Metanephros (tissue), 2 donors: ENCODE measurements at places on chromosomes 12 and 14. TPM values are rescaled to one million over a fixed set of nuclear protein-coding genes. Genes with fewer than 3 reads are reported as not detected.

C14orf132 gene
- 54.0 TPM for total RNA-seq

ENDOU gene
- total RNA-seq: not detected

CIROP gene
- total RNA-seq: not detected

DNAI7 gene
- total RNA-seq: 3.9 TPM

PLEKHG7 gene
- total RNA-seq: 0.58 TPM

PLCZ1 gene
- total RNA-seq: 1.2 TPM

GNB3 gene
- 3.7 TPM for total RNA-seq

VTI1B gene
- total RNA-seq: 48.5 TPM

DDX47 gene
- 57.6 TPM for total RNA-seq

PAWR gene
- total RNA-seq: 232 TPM

OAS1 gene
- total RNA-seq: 13.3 TPM

IL26 gene
- total RNA-seq: not detected

SLC25A47 gene
- total RNA-seq: not detected

SLC10A1 gene
- total RNA-seq: not detected

C3AR1 gene
- 5.8 TPM for total RNA-seq

ABCC9 gene
- 49.5 TPM for total RNA-seq

SPSB2 gene
- 11.3 TPM for total RNA-seq

SIX6 gene
- total RNA-seq: not detected

MYF6 gene
- 23.4 TPM for total RNA-seq

USP15 gene
- total RNA-seq: 70.9 TPM

PRB2 gene
- total RNA-seq: not detected

C12orf60 gene
- total RNA-seq: 2.7 TPM

EPS8 gene
- 75.7 TPM for total RNA-seq

ANKRD33 gene
- 0.64 TPM for total RNA-seq

KCNK10 gene
- 0.12 TPM for total RNA-seq

NEUROD4 gene
- not detected for total RNA-seq

IFNG-AS1 gene
- total RNA-seq: 0.70 TPM

CMKLR1 gene
- total RNA-seq: 7.5 TPM

TAS2R9 gene
- total RNA-seq: not detected

KRT7 gene
- total RNA-seq: 43.1 TPM

KRT6B gene
- not detected for total RNA-seq

GYS2 gene
- total RNA-seq: not detected

ANO2 gene
- total RNA-seq: 4.9 TPM

FAIM2 gene
- 2.7 TPM for total RNA-seq

CLEC4A gene
- total RNA-seq: 1.6 TPM

PRICKLE1 gene
- total RNA-seq: 85.7 TPM

RASAL1 gene
- 15.1 TPM for total RNA-seq

GPR84 gene
- 0.53 TPM for total RNA-seq

RAD9B gene
- total RNA-seq: 0.93 TPM

KRT73 gene
- not detected for total RNA-seq

TPPP2 gene
- 1.8 TPM for total RNA-seq

ANO4 gene
- 0.76 TPM for total RNA-seq

GDF3 gene
- 0.64 TPM for total RNA-seq

MSI1 gene
- total RNA-seq: 4.8 TPM
